ENCODE measurements at places on chromosomes 13 and 19. TPM values are rescaled to one million over a fixed set of nuclear protein-coding genes. Genes with fewer than 3 reads are reported as not detected.

The PRX gene
- total RNA-seq, result 1.0 TPM

DNA sequence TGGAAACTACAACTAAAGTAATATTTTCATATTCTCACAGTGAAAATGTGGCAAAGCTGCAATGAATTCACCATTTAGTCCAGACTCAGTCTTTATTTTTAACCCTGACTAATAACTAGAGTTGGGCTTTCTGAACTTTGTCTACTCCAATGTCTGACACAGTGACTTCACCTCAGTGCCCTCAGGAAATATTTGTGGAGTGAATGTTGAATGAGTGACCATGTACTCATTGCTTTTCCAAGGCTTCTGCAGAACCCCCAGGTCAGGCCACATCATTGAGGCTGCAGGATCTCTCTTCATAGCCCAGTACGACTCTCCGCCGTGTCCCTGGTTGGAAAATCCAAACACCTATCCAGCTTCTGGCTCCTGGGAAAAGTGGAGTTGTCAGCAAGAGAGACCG is 1.8 kb downstream of the ZNF175 start:
- no peak for DNase-seq
- H3K4me3 ChIP-seq, result no peak overlapping the region
- no peaks in the 10 kb centered on the region for H3K27me3 ChIP-seq
- peaks cover 11% of the 10 kb centered on the region for H3K4me1 ChIP-seq
- H3K27ac ChIP-seq, result no peak overlapping the region
- H3K36me3 ChIP-seq, result peaks cover 12% of the 10 kb centered on the region

The KRTDAP gene
- total RNA-seq, result not detected

- H3K4me3 ChIP-seq, result no peak overlapping the region
- H3K27ac ChIP-seq, result no peak overlapping the region
- no peaks in the 10 kb centered on the region for H3K27me3 ChIP-seq
- no peaks in the 10 kb centered on the region for H3K36me3 ChIP-seq
- no peak for DNase-seq
- no peaks in the 10 kb centered on the region for H3K4me1 ChIP-seq
Observed at GRCh38 chr13:38528986-38529385, 157.9 kb upstream of the FREM2 start.

DNA sequence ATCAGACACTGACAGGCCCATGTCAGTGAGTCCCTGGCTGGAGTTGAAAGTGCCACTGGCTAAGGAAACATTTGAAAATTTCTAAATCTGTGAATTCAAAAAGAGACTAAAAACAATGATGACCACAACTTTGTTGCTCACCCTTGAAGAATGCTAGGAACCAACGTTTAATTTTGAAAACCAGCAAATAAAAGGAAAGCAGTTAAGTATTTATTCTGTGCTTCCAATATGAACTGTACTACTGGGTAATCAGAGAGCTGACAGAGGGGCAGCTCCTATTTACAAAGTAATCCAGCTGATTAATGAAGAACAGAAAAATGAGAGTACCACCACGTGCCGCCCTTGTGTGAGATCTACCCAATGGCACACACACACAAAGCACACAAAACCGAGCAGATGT is 44.7 kb upstream of the LATS2 start:
- H3K4me1 ChIP-seq, result no peaks in the 10 kb centered on the region
- no peak overlapping the region for H3K27ac ChIP-seq
- no peaks in the 10 kb centered on the region for H3K27me3 ChIP-seq

- H3K4me3 ChIP-seq, result no peak overlapping the region
- no peaks in the 10 kb centered on the region for H3K4me1 ChIP-seq
- H3K27ac ChIP-seq, result no peak overlapping the region
- DNase-seq, result no peak
- H3K36me3 ChIP-seq, result no peaks in the 10 kb centered on the region
Observed at GRCh38 chr19:18657590-18658365, 20.9 kb downstream of the KLHL26 start.

DNA sequence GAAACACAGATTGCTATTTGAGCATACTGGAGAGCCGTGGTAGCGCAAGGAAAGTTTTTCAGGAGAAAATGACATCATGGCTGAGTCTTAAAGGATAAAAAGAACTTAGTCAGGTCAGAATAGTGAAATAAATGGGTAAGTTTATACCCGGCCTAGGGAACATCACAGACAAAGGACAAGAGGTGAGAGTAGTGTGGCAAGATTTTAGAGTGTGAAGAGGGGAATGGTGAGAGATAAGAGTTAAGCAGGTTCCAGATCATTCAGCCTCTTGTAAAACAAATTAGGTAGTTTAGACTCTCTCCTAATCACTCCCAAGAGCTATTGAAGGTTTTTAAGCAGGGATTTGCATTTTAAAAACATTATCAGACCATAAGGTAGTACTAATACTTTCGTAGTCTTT is 116.0 kb upstream of the MAB21L1 start:
- no peak overlapping the region for H3K27ac ChIP-seq
- H3K36me3 ChIP-seq, result no peaks in the 10 kb centered on the region
- H3K4me1 ChIP-seq, result no peaks in the 10 kb centered on the region
- H3K27me3 ChIP-seq, result no peaks in the 10 kb centered on the region
- DNase-seq, result no peak
- no peak overlapping the region for H3K4me3 ChIP-seq

- H3K27ac ChIP-seq, result peak overlapping the region; percentile 40
- H3K4me1 ChIP-seq, result peaks cover 9% of the 10 kb centered on the region
- no peak overlapping the region for H3K4me3 ChIP-seq
- no peaks in the 10 kb centered on the region for H3K27me3 ChIP-seq
- no peak for DNase-seq
Observed at GRCh38 chr19:55209693-55210472, 582 bp upstream of the PTPRH start.

GRCh38 chr13:69028936-69029335 is 1078.7 kb upstream of the ATXN8OS start:
- H3K27ac ChIP-seq, result no peak overlapping the region
- no peak for DNase-seq
- H3K36me3 ChIP-seq, result no peaks in the 10 kb centered on the region
- H3K27me3 ChIP-seq, result no peaks in the 10 kb centered on the region

- H3K4me1 ChIP-seq, result peaks cover 4% of the 10 kb centered on the region
- H3K36me3 ChIP-seq, result peaks cover 4% of the 10 kb centered on the region
- DNase-seq, result no peak
- H3K27ac ChIP-seq, result no peak overlapping the region
Observed at GRCh38 chr13:30620941-30621340, 3.2 kb downstream of the USPL1 start.

DNA sequence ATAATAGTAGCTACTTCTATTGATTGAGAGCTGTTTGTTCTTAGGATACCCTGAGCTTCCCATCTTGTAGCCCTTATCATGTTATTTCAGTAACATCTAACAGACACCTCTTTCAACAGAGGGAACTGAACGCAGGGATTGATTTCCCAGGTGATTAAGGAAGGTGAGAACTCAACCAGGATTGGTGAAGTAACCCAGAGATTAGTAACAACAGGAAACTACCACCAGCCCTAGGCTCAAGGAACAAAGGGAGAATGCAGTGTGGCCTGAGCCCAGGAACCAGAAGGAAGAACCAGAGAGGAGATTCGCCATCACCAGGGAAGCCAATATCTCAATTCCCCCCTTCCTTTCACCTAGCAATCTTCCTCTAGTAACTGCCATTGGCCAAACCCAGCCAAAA is 8.5 kb downstream of the DHRS12 start:
- no peaks in the 10 kb centered on the region for H3K27me3 ChIP-seq
- H3K4me1 ChIP-seq, result no peaks in the 10 kb centered on the region
- H3K4me3 ChIP-seq, result no peak overlapping the region
- H3K27ac ChIP-seq, result no peak overlapping the region
- DNase-seq, result no peak

- DNase-seq, result no peak
- H3K27ac ChIP-seq, result no peak overlapping the region
- H3K4me1 ChIP-seq, result no peaks in the 10 kb centered on the region
- H3K4me3 ChIP-seq, result no peak overlapping the region
- no peaks in the 10 kb centered on the region for H3K27me3 ChIP-seq
Observed at GRCh38 chr19:38047641-38048040, 140.6 kb downstream of the SIPA1L3 start.

DNA sequence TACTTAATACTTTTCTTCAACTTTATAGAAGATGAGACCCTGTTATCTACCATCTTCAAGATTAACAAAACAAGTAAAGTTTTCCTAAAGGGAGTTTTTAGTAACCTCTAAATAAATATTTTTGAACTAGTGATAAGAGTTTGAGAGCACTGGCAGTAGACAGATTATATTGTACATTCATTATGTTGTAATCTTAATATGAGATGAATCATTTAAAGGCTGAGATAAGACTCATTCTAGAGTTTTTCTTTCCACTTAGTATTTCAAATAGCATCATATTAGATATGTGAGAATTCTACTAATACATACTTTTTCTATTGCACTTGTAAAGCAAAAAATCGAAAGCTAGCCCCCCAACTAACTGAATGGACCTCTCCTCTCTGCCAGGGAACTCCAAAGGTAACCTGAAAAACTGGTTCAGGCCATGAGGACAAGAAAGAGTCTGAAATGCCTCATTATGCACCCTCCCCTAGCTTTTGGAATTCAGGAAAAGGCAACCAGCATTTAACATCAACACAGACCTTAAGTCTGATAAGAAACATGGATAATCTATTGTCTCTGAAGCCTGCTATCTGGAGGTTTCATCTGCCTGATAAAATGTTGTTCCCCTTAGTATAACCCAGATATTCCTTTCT is 875.4 kb upstream of the SLC10A2 start:
- H3K4me1 ChIP-seq, result no peaks in the 10 kb centered on the region
- H3K36me3 ChIP-seq, result no peaks in the 10 kb centered on the region
- H3K27me3 ChIP-seq, result no peaks in the 10 kb centered on the region
- no peak overlapping the region for H3K4me3 ChIP-seq
